NAMALWA (cell line): ENCODE measurements at places on chromosomes 16 and 17.

- DNase-seq, result no peak
Observed at GRCh38 chr16:84443166-84443802, 61.2 kb downstream of the MEAK7 start.

- DNase-seq, result no peak
Observed at GRCh38 chr17:77523540-77523939, 382.8 kb downstream of the SEC14L1 start.

GRCh38 chr17:57528058-57528451 is 217.0 kb downstream of the CCDC182 start:
- no peak for DNase-seq

GRCh38 chr17:33871720-33872540 is 383.2 kb upstream of the CCL2 start:
- no peak for DNase-seq

- DNase-seq, result no peak
Observed at GRCh38 chr16:83045790-83046189, 419.0 kb downstream of the CDH13 start.
